ENCODE measurements at places on chromosomes 4 and X.

- no peak for DNase-seq
Observed at GRCh38 chrX:110216027-110216426, 101.9 kb downstream of the AMMECR1 start.

DNA sequence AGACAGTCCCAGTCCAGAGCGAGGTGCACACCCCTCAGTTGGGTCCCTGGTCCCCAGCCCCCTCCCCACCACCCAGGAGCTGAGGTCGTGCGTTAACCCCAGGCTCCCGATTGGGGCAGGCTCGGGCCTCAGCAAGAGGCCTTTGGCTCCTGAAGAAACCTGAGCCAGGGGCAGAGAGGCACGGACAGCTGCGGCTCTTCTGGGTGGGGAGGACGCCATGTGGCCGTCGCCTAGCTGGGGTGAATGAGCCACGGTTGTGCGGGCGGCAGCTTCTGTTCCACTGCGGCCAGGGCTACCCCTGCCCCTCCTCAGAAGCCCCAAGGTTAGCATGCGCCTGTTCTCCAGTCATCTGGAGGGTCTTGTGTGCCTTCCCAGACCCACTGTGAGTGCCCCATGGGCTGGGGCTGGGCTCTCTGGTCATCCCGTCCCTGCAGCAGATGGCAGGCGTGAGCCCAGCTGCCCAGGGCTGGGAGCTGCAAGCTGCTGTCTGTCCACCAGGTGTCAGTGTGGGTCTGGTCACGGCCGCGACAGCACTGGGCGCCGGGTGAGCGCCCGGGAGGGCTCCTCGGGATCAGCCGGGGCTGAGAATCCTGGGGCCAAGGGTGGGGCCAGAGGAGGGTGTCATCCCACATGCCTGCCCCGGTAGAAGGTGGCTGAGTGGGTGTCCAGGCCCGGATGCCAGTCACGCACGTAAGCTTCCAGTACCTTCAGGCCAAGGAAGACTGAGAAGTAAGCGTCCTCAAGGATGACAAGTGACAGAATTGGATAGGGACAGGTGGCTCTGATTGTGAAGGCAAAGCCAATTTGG lies 21.9 kb downstream of the ATP2B3 start:
- peak; percentile 22 for DNase-seq

- no peak for DNase-seq
Observed at GRCh38 chr4:81826817-81827424, 355.2 kb upstream of the RASGEF1B start.

DNA sequence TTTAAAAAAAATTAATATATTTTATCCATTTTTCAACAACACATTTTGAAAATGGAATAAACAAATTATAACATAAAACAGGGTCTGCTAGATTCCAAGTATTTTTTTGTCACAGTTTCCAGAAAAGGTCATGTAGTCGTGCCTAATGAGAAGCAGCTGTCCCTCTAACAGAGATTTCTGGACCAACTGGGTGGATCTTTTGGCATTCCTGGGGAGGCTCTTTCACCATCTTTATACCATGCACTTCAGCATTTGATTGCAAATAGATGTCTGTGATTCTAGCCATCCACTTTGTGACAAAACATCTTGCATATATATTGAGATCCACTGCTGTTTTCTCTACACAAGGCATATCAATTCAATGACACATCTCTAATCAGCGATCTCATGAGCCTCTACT lies 210.7 kb upstream of the LDB2 start:
- DNase-seq = no peak

DNA sequence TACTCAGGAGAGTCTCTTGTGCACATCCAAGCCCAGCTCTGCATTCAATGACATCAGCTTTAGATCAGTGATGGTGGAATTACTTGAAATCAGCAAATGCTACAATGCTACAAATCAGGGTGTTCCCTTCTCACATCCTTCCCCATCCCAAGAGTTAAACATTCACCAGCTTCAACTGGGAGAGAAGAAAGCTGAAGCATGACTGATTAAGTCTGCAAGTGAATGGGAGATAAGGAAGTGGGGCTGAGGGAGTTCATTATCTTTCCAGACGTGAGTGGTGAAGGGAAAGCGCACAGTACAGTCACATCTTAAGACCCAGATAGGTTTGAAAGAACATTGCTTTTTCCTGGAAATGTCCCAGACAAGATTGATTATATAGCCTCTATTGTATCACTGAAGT lies 26.2 kb upstream of the MAP9 start:
- DNase-seq = no peak

GRCh38 chrX:45187731-45188130 lies 12.9 kb downstream of the DIPK2B start:
- no peak for DNase-seq

DNA sequence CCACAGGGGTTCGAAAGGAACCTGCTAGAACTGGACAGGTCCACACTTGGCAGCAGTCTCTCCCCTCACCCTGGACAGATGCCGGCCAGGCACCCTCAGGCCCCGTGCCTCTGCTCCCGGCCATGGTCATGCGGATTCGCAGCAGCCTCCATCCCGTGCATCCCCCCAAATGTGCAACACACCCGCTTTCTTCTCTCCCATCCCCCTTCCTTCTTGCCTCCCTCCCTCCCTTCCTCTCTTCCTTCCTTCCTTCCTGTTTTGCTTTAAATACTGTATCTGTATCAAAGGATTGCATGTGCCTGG lies 35.0 kb upstream of the HMX1 start:
- DNase-seq = no peak

GRCh38 chr4:24067367-24068193 lies 177.7 kb upstream of the PPARGC1A start:
- DNase-seq = no peak

DNA sequence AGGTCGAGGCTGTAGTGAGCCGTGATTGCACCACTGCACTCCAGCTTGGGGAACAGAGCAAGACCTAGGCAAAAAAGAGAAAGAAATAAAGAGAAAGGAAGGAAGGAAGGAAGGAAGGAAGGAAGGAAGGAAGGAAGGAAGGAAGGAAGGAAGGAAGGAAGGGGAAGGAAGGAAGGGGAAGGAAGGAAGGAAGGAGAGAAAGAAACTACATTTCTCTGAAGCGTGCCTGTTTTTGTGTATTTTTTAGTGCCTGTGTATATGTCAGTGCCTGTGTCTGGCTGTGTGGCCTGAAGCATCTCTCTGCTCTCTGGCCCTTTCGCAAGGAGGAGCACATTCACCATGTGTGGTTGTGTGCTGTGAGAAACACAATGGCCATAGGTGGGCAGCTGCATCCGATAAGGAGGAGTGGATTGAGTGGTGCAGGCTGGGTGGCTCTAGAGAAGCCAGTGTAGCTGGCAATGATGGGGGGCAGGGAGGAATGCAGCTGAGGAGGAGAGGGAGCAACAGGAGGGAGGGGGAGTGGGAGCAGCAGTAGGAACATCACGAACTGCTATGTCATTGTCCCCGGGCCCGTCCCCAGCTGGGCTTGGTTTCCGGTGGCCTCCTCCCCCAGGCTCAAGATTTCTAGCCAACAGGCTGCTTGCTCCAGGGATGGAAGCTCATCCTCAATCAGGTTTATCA lies 11.4 kb downstream of the SYN1 start:
- no peak for DNase-seq

GRCh38 chr4:114192854-114193253 lies 213.4 kb upstream of the ARSJ start:
- no peak for DNase-seq

DNA sequence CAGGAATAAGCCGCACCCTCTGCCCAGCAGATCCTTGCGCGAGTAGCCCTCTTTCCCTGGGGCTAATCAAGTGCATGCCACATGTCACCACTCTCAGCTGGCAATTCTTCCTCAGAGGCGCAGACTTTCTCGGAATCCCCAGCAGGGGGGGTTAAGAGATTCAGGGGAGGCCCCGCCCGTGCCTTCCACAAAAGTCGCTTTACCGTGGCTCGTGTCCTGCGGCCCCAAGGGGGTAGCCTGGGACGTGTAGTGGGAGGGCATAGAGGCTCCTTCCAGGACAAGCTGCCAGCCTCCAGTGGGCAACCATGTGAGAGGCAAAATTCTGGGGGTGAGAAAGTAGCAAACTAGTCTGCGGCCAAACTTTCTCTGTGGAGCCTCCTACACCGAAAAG lies 652 bp downstream of the SRPX start:
- no peak for DNase-seq

GRCh38 chr4:15898902-15899301 lies 39.6 kb downstream of the FGFBP1 start:
- no peak for DNase-seq

GRCh38 chrX:154371789-154372300 lies 2.6 kb downstream of the FLNA start:
- no peak for DNase-seq

DNA sequence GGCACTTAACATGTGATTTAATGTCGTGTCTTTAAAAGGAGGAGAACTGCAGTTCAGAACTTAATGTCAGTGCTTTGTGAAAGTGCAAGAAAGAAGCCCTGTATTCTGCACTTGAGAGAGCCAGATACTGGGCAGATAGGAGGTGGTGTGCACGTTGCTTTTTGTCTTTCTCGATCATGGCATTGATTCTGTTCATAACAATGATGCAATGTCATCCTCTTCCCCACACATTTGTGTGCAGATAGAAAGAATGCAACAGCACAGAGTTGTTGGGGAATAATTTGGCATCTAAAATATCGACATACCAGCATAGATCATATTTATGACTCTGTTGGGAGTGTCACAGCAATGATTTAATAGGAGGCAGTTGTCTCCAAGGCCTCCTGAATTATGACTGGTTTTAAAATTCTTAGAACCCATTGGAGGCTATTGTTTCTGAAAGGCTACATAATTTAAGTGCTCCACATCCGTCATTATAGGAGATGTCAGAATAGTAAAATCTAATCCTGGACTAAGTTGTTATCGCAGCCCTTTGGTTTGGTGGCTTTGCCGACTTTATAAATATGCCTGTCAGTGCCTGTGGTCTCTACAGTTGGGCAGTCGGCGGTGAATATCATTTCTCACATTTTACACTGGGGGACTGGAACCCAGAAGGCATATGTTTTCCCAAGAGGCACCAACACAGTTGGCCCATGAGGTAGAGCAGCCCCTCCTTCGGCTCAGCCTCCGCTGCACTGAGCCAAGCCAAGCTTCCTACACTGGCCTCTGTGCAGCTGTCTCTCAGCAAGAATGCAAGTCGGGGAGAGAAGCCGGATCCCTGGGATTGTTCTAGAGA lies 124.9 kb downstream of the PTTG2 start:
- no peak for DNase-seq

DNA sequence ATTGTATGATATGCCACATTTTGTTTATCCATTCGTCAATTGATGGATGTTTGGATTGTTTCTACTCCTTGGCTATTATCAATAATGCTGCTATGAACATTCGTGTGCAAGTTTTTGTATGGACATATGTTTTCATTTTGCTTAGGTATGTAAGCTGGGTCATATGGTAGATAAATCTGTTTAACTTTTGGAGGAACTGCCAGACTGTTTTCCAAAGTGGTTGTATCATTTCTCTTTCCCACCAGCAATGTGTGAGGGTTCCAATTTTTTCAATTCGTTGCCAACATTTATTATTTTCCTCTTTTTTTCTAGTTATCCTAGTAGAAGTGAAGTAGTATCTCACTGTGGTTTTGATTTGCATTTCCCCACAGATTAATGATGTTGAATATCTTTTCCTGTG lies 71.8 kb downstream of the DIAPH2 start:
- DNase-seq = no peak

DNA sequence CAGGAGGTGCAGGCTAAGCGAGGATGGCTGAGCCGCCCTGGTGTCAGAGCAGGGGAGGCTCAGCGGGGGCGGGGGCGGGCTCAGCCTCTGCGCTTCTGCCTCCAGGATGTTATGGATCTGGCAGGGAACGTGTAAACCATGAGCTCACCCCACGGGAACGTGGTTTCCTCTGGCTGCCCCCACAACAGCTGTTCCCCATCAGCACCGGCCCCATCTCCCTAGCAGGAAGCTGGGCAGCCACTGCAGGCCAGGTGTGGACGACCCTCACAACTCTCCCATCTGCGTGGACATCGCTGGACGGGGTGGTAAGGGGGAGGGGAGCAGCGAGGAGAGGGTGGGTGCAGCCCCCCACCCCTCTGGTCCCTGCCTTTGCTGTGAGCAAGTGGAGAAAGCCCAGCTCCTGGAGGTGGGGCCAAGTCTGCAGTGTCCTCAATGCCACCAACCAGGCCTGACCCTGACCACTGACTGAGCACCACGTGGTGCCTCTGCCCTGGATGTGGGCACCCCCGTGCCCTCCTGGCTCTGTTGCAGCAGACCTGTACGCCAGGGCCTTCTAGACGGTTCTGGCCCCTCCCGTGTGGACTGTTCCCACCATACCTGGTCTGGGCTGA lies 28.1 kb upstream of the SPON2 start:
- no peak for DNase-seq

Data from stimulated activated CD4-positive, alpha-beta T cell treated with anti-CD3 and anti-CD28 coated beads, Interleukin-15, amount 100 ng/mL, for 1 hour (primary cell).